ENCODE measurements at places on chromosomes 13 and 19.

DNA sequence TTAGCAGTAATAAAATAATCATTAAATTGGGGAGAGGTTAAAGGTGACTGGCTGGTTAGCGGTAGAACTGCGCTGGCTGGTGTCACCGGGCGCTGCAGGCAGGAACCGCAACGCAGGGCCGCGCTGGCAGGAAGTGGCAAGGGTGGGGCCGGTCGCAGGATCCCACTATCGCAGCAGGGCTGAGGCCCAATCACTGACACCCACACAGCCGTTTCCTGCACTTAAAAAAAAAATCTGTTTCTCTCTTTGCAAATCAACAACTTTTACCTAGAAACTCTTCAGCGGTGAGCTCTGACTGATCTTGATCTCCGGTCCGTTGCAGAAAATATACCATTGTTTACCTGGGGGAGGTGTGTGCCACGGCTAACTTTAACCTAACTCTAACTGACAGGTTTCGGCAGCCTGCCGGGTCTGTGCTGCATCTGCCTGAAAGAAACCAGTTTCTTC is 46.9 kb downstream of the KLF2 start:
- no peak for DNase-seq

DNA sequence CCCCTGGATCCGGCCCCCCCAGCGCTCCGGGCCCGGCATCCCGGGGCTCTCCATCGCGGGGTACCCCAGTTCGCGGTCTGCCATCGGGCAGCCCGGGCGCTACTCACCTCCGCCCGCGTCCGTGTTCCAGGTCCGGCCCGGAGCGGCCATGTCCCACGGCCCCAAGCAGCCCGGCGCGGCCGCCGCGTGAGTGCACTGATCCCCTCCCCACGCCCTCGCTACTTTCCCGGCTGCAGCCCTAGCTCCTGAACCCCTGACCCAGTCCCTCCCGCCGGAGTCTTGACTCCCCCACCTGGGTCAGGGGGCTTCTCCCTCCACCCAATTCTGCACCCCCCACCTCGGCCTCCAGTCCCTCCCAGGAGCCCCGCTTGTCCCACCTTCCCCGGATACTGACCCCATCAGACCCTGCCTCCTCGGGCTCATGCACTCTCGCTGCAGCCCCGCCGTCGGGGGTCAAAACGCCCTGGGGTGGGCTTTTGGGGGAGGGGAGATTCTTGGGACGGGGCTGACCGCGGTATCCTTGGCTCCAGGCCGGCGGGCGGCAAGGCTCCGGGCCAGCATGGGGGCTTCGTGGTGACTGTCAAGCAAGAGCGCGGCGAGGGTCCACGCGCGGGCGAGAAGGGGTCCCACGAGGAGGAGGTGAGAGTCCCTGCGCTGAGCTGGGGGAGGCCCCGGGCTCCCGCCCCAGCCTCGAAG is 566 bp downstream of the HMG20B start:
- no peak for DNase-seq

GRCh38 chr13:33119022-33119781 is 103.0 kb downstream of the KL start:
- no peak for DNase-seq

GRCh38 chr19:58037927-58038687 is 4.3 kb downstream of the ZSCAN1 start:
- peak; percentile 29 for DNase-seq

GRCh38 chr13:31121379-31122140 is 40.1 kb downstream of the HSPH1 start:
- DNase-seq = no peak

DNA sequence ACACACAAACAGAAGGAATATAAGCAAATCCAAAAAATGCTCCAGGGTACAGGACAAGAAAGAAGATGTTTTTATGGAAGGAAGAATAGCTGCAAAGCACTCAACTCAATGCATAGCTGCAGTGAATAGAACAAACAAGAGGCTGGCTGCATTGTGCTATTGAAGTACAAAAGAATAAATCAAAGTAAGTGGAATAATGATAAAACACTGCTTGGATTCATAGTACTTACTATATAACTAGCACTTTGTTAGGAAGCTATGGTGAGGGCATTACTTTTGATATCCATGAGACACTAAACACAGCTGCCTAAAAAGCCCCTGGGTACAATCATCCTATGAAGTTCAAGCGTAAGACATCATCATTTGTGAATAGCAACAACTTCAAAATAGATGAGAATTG is 350.1 kb downstream of the PCDH9 start:
- no peak for DNase-seq

- DNase-seq = peak; percentile 12
Measured at GRCh38 chr13:73970421-73971055, 163.7 kb downstream of the KLF12 start.

- DNase-seq = no peak
Measured at GRCh38 chr13:40236566-40237168, 429.8 kb downstream of the FOXO1 start.

DNA sequence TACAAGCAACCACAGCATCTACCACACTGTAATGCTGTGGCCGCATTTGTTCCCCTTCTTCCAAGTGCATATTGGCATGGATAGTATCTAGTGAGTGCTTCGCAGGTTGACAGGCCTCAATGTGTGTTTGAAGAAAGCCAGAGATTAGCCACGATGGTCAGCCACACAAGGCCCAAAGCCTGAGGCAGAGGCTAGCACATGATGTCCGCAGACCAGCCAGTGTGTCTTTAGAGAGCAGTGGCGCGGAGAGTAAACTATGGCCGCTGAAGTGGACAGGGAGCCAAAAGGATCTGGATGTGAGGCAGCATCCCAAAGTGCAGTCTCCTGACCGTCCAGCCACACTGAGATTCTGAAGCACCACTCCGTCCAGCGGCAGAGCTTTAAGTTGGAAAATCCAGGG is 36.0 kb downstream of the BRD4 start:
- DNase-seq = no peak

GRCh38 chr13:79423801-79424642 is 18.0 kb upstream of the RBM26 start:
- DNase-seq = peak; percentile 62

DNA sequence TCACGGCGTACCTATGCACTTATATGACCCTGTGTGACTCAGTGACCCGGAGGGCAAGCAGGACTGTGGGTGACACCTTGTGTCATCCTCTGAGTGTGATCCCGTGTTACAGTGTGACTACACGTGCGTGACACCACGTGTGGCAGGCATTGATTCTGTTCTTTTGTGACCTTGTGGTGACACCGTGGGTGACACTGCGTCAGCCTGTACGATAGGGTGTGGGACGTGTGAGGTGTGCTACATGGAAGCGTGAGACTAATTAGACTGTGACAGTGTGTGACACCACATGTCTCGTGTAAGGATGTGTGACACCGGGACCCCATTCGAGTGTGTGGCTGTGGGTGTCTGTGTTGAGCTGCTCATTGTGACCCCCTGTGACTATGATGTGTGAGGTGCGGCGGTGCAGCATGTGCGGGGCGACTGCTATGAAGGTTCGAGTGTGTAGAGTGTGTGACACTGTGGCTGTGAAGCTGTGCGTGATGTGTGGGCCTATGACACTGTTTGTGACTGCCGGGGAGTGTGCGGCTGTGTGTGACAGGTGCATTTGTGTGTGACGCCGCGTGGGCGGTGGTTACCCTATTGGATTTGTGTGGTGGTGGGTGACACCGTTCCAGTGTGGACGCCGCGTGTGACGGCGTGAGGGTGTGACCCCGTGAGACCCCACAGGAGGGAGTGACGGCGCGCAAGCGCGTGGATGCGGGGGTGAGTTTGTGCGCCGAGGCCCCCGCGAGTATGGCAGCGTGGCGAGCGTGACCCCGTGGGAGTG is 399 bp upstream of the SPTBN4 start:
- no peak for DNase-seq

GRCh38 chr19:31313291-31314030 is 35.8 kb downstream of the TSHZ3 start:
- no peak for DNase-seq

- DNase-seq = no peak
Measured at GRCh38 chr13:26386026-26386425, 132.1 kb downstream of the CDK8 start.

DNA sequence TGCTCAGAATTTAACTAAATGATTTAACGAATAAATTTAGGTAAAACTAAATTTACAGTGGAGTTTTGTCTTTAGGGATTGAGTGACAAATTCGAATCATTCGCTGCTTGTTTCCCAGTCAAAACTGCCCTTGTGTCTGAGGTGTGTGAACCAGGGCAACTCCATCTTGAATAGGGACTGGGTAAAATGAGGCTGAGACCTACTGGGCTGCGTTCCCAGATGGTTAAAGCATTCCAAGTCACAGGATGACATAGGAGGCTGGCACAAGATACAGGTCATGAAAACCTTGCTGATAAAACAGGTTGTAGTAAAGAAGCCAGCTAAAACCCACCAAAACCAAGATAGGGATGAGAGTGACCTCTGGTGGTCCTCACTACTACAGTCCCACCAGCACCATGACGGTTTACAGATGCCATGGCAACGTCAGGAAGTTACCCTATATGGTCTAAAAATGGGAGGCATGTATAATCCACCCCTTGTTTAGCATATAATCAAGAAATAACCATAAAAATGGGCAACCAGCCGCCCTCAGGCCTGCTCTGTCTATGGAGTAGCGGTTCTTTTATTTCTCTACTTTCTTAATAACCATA is 10.2 kb upstream of the ANKRD10 start:
- DNase-seq = peak; percentile 53

- no peak for DNase-seq
Measured at GRCh38 chr19:55398200-55398925, 9.2 kb downstream of the UBE2S start.

GRCh38 chr13:109655206-109655600 is 131.2 kb downstream of the IRS2 start:
- DNase-seq = no peak

DNA sequence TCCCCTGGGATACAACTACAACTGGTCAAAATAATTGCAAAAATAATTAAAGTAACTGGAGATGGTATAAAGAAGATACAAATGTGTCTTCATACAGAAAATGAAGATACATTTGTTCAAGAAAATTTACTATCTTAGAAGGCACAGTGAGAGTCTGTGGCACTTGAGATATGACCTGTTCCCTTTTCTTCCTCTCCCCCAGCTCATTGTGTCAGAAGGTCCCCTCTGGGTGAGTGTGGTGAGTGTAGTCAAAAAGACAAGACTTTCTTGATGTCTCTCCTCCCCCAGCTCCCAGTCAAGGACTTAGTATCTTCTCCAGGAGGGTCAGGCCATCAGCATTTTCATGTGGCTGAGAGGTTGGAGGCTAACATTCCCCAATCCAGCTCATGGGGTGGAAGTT is 51.7 kb downstream of the EDNRB start:
- DNase-seq = no peak

DNA sequence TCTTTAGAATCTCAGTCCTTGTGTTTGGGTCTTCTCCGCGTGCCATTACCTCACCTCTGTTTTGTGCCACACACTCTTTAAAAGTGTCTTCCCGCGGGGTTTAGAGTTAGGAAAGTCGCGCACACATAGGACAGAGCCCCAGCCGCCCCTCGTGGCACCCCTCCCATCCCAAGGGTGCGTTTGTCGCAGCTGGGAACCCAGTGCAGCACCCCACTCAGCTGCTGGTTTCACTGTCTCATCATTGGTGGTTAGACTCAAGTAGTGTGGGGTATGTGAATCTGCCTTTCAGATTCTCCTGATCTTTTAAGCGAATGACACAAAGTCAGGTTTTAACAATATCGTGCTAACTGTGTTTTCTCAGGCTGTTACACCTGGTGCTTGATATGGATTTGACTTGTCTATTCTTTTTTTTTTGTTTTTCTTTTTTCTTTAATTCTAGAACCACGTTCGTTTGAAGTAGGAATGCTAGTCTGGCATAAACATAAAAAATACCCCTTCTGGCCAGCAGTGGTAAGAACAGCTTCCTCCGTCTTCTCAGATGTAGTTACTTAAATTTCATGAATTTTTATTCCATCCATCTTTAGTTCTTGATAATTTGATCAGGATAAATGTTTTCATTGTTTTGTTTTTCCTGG is 19.5 kb upstream of the NDUFS7 start:
- DNase-seq = no peak

- no peak for DNase-seq
Measured at GRCh38 chr19:44112802-44113137, 429 bp upstream of the ZNF225 start.

GRCh38 chr13:42603571-42603970 is 29.6 kb downstream of the TNFSF11 start:
- no peak for DNase-seq

- peak; percentile 58 for DNase-seq
Measured at GRCh38 chr19:782185-782877, 14.9 kb upstream of the PTBP1 start.

DNA sequence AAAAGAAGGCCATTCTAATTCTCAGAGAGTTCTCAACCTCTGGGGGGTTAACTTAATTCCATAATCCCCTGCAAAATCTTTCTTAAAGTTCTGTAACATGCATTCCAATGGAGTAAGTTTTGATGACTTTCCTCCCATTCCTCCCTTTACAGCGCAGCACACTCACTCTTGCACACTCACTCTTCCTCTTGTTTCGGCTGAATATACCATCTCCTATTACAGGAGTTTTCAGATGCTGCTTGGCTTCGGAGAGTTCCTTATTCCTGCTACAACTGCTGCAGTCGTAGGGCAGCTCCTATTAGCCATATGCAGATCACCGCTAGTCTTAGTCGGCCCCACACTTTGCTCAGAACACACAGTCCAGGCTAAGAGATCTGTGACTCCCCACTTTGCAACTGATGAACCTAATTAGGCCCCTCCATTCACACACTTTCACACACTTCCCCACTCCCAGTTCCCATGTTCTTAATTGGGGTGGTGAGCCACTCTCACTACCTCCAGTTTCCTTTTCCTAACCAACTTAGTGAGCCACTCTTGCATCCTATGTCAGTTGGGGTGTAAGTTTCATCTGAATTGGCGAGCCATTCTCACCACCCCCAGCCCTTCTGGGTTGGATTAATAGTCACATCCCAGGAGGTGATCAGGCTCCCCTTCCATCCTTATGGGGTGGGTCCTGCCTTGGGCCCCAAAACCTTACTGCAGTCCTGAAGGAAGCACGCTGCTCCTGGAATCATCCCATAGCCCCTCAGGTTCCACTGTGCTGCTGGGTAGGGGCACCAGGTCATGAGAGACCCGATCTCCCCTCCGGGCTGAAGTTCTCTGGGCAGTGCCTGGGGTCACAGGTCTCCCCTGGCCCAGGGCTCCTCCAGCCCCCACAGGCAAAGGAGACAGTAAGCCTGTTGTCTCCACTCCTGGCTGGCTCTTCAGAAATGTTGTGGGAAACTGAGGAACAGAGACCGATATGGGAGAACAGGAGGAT is 53.9 kb downstream of the OR10H4 start:
- DNase-seq = no peak

DNA sequence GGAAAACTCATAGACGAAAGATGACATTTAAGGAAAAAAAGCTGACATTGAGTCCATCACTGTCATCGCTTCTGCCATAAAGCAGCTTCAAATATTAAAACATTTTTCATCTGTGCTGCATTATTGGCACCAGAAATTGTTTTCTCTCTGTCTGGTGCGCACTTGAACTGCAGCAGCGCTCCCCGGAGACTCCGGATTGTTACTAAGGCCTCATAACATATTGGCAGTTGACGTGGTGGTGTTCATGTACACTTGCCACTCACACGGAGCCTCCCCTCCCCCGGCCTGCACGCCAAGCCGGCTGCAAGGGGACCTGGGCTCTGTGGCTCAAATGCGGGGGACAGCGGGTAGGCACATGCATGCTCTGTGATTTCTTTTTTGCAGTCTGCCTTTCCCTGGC is 203.2 kb downstream of the TSHZ3 start:
- no peak for DNase-seq

GRCh38 chr19:37243206-37243632 is 25.2 kb downstream of the ZNF383 start:
- DNase-seq = no peak

Data from cerebellar cortex (tissue), 1 donor.